Activated CD4-positive, alpha-beta T cell treated with anti-CD3 and anti-CD28 coated beads for 48 hours (primary cell): ENCODE measurements at places on chromosomes 2 and 18.

GRCh38 chr2:27085673-27086089 is 891 bp upstream of the KHK start:
- DNase-seq = peak; percentile 45

GRCh38 chr2:72917877-72918553 is 696 bp downstream of the EMX1 start:
- DNase-seq = peak; percentile 22

GRCh38 chr18:57347784-57348183 is 4.6 kb upstream of the ST8SIA3 start:
- DNase-seq = no peak

GRCh38 chr2:2528846-2529245 is 197.8 kb upstream of the MYT1L start:
- no peak for DNase-seq

GRCh38 chr2:206095536-206096332 is 9.8 kb upstream of the INO80D start:
- DNase-seq = no peak

DNA sequence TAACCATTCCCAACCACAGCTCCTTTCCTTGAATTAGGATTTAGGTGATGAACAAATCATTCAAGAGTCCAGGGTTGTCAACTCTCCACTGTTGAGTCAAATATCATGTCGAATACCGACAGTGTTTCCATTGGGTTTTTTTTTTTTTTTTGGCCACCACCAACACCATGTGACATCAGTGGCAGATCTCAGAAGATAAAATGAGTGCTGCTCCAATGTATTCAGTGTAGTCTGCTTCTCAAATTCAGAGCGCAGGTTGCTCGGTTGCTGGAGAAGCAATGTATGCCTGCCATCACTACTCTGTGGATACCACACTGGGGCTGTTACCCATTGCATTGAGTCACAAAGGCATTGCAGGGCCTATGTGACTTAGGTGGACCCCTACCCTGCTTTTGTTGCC is 10.8 kb upstream of the ATL2 start:
- no peak for DNase-seq

- no peak for DNase-seq
These were observed 45.4 kb upstream of the LRATD1 start for GRCh38 chr2:14587119-14587518.

DNA sequence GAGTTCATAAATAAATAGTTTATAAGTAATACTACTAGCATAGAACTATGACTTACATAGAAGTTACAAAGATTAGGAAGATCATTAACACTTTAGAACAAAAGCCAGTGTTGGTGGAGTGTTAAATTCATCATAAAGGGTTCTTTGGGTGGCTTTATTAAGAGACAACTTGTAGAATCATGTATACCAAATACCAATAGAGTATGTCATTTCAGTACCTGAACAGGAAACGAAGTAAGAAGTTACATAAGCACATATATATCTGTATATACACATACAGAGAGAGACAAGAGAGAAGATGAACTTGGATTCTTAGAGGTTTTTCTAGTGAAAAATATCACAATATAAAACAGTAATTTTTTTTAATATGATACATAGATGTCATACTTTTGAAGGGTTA is 82.5 kb upstream of the OTX1 start:
- no peak for DNase-seq

DNA sequence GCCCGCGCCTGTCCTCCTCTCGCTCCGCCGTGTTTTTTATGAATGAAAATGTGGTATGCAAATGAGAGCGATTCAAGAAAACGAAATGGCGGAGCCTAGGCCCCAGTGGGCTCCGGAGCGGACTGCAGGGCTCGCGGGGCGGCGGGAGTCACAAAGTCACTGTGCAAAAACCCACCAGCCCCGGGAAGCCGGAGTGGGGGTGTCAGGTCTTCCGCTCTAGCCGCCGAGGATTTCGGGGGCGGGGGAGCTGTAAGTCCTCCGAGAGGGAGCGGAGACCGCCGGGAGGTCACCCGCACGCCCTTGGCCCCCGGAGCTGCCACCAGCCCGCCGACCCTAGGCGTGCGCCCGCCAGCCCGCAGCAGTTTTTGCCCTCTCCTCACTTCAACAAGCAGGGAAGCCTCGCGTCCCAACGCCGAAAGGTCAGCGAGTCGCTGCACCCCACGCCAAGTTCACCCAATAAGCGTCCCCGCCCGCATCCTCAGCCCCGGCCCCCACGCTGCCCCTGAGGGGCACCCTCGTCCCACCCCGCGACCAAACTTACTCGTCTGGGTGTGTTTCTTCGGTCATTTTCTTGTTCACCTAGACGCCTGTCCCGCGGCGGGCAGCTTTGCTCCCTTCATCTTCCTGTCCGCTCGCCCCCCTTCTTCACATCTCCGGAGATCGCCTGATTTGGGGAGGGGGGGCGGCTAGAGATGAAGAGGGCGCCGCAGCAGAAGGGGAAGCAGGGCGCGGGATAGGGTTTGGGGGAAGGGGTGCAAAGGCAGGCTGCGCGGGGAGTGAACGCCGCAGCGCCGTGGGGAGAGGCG is 775 bp downstream of the SPRED2 start:
- DNase-seq = peak; percentile 57

DNA sequence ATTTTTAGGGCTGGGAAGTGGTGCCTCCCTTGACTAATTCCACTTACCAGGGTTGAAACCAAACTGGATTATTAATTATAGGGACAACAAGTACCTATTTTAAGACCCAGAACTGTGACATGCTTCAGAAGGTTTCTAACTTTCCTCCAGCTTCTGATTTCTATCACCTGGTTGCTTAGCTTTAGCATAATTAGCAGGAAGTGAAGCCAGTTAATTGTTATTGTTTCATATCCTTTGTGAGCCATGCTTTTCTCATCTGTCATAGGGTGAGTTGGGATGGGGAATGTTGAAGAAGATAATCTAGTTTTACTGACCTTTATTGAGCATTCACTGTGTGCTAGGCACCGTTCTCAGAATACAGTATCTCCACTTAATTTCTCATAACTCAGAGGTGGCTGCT is 3.2 kb downstream of the YPEL5 start:
- DNase-seq = no peak

- DNase-seq = no peak
These were observed 38.4 kb downstream of the YPEL5 start for GRCh38 chr2:30185178-30185577.

DNA sequence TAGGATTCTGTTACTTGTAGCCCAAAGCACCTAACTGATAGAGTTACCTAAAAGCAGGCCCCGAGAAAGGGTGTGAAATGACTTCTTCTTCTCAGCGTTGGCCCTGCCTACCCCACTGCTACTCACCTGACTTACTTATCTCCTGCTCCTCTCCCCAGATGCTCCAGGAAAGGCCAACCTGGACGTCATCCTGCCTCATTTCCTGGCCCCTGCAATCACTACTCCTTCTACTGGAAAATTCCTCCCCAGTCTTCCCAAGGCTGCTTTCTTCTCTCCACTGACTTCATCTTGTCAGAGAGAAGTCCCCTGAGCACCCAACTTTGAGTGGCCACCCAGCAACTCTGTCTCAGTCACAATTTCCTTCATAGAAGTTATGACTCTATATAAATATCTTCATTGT is 63.4 kb upstream of the KLF7 start:
- DNase-seq = no peak

DNA sequence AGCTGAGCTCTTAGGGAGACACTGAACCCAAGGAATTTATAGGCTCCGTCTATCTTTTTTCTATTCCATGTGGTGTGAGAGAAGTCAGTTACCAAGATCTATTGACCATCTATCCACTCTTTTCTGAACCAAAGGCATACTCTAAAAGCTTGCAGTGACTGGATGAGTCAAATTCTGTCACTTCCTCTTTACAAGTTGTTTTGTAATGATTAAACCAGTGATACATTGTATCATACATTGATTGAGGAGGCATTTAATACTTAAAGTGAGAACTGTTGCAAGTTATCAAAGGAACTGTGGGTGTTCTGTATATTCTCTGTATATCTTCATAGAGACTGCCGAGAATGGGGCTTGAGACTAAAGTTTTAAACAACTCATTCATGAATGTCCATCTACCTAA is 188.8 kb downstream of the CAMKMT start:
- no peak for DNase-seq

- no peak for DNase-seq
These were observed 85.0 kb upstream of the SEC11C start for GRCh38 chr18:59054496-59055287.
